HFF-Myc (cell line): ENCODE measurements at places on chromosomes 1 and 21.

DNA sequence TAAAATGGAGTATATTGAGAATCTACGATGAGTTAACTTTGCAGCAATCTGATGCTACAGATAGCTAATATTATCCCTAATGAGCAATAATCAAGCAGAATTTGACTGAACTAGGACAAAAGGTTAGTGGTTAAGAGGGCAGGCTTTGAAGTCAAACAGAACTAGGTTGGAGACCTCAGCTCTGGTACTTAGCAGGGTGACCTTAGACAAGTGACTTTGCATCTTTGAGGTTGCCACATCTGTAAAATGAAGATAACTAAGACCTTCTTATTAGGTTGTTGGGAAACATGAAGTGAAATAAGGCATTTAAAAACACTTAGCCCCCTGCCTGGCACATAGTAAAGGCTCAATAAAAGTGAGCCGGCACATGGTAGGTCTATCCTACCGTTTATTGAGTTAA, 4.3 kb upstream of the FUCA1 start:
- no peak for DNase-seq

DNA sequence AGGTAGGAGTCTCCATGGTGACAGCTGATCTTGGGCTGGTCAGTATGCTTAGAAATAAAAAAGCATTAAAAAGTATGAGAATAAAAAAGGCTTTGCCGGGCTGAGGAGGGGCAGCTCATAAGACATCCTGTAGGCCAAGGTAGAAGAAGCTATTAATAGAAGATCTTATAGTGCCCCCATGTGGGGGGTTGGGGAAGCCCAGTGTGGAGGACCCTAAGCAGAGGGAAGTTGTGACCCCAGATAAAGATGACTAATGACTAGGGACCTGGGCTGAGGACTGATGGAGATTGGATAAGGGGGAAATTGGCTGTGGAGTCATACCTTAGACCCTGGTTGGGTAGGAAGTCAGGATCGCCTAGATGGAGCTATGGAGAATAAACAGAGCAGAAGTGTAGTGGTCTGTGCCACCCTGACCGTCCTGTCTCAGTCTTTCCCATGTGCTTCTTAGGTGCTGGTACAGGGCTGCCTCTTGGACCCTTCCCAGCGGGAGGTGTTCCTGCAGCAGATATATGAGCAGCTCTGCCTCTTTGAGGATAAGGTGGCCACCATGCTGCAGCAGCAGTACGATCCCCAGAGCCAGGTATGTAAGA, 25.0 kb downstream of the SZT2 start:
- DNase-seq, result no peak

- DNase-seq, result no peak
These were observed 17.1 kb upstream of the SPSB1 start for GRCh38 chr1:9275567-9276034.

DNA sequence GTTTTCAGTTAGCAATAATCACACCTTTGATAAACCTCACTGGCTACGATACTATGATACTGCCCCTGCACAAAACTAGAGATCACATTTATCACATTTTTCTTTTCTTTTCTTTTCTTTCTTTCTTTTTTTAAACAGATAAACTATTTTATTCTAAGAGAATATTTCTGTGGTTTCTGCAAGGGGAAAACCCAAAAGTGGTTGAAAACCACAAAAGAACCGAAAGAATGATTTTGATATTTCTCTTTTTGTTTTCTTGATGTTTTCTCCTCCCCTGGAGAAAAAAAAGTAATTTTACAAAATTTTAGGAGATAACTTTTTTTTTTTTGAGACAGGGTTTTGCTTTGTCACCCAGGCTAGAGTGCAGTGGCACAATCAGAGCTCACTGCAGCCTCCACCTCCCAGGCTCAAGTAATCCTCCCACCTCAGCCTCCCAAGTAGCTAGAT, 18.4 kb upstream of the FRRS1 start:
- no peak for DNase-seq

- DNase-seq, result no peak
These were observed 76.6 kb upstream of the NRIP1 start for GRCh38 chr21:15141261-15141970.

GRCh38 chr1:65079941-65080340, 68.1 kb upstream of the AK4 start:
- DNase-seq, result no peak

DNA sequence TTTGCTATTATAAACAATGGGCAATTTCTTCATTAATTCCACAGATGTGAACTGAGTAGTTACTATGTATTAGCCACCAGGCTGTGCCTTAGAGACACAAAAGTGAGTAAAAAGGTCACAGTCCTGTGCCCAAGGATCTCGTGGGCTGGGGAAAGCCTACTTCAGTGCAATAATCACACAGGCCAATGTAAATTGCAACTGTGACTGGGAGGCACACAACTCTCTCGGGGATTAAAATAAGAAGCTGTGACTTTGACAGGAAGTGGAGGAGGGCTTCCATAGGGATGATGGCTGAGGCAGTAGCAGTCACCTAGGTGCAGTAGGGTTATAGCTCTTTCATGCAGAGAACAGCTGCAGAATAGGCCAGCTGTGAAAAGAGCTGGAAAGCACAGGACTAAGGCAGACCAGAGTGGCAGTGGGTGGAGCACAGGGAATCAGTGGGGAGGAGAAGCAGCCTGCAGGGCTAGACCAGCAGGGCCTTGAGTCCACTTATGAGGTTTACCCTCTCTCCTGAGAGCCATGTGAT, 121.9 kb downstream of the MAB21L3 start:
- no peak for DNase-seq

- no peak for DNase-seq
These were observed 15.7 kb upstream of the LUZP1 start for GRCh38 chr1:23184212-23184934.

- no peak for DNase-seq
These were observed 669.4 kb downstream of the SMYD3 start for GRCh38 chr1:245837718-245838117.

GRCh38 chr1:154141240-154141639, 13.6 kb downstream of the NUP210L start:
- DNase-seq, result no peak

DNA sequence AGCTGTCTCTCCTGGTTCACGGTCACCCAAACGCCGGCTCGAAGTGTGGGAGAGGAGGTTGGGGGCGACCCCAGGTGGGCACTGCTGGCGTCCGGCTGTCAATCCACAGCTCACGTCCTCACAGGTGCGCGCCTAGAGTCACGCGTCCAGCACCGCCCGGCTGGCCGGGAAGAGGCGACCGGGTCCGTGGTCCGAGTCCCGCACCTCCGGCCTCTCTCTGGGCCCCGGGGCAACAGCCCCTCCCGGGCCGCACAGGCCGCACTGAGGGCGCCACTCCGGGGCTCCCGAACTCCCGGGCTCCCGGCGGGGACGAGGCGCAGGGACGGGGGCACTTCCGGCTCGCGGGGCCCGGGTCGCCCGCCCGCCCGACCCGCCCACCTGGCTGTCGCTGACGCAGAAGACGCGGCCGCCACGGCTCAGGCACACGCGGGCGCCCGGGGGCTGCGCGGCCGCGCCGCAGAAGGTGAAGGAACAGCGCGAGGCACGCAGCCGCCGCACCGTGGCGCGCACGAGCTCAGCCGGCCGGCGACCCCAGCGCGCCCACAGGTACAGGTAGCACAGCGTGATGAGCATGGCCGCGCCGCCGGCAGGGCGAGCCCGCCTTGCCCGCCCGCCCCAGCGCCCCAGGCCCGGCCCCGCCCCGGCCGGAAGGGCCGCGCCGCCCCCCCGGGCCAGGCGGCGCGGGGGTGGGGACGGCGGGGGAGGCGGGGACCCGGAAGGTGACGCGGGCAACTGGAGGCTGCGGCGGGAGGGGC, at the start of gene HLCS:
Gene HLCS (minus strand): TSS at position 604 of the 755 bp plus-strand sequence. CDS start 31 bp downstream, at position 573.
- DNase-seq, result no peak

- DNase-seq, result no peak
These were observed 124.3 kb downstream of the FOXD2 start for GRCh38 chr1:47562147-47562546.
